ENCODE measurements at places on chromosomes 1 and 21.

- DNase-seq: no peak
Measured at GRCh38 chr1:39822146-39822545, 33.5 kb upstream of the BMP8B start.

- no peak for DNase-seq
Measured at GRCh38 chr1:37878071-37878470, 18.7 kb upstream of the MTF1 start.

DNA sequence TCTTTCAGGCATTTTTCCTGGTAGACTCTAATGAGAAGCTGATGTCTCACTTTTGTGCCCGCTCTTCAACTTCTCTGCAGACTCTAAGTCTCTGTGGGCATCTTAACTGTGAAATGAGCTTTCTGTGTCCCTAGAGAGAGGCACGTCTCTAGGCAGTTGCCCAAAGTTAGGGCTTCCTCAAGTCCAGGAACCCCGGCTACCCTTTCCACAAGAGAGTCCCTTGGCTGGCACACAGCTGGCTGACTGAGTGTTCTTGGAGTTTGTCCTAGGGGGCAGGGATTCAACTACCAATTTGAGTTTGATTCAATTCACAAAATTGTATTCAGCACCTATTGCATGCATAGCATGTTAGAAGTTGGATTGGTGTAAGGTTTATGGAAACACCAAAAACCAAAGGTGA, 1.4 kb downstream of the GPR61 start:
- DNase-seq: no peak

DNA sequence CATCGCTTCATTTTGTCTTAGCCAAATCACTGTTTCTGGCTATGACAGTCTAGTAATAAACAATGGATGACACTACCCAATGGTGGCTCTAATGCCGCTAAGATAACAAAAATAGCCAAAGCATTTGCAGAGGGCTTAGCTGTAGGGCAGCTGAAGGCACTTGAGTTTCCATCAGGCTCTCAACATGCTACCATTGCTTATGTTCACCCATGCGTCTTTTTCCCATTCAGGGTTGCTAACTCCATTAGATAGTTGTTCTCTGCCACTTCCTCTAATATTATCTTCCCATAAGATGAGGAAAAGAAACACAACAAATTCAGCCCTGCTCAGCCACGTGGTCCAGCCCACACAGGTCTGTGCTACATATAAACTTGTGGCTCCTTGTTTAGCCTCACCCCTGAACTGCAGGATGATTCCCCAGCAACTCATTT, 159.6 kb downstream of the TOMM20 start:
- DNase-seq: no peak

GRCh38 chr1:16221499-16221898, 9.0 kb upstream of the ARHGEF19 start:
- no peak for DNase-seq

GRCh38 chr21:34107606-34108005, 34.2 kb downstream of the MRPS6 start:
- DNase-seq: no peak

DNA sequence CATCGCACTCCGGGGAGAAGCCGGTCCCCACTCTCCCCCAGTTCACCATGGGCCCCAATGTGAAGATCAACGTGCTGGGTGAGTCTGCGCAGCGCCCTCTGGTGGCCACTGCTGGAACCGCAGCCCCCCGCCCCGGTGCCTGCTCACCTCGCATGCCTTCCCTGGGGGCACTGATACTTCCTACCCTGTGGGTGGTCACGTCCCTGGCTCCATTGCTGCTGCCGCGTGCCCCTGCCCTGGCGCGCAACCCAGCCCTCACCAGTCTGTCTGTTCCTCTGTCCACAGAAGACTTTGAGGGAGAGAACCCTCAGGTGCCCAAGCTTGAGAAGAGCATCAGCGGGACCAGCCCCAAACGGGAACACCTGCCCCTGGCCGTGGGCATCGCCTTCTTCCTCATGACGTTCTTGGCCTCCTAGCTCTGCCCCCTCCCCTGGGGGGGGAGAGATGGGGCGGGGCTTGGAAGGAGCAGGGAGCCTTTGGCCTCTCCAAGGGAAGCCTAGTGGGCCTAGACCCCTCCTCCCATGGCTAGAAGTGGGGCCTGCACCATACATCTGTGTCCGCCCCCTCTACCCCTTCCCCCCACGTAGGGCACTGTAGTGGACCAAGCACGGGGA, 7.6 kb downstream of the EFNA3 start:
- peak; percentile 78 for DNase-seq

GRCh38 chr1:111990026-111990877, 784 bp upstream of the KCND3 start:
- DNase-seq: peak; percentile 29
